Dermis blood vessel endothelial cell (primary cell): ENCODE measurements at places on chromosomes 5 and 9. TPM values are rescaled to one million over a fixed set of nuclear protein-coding genes. Genes with fewer than 3 reads are reported as not detected.

GRCh38 chr9:70466976-70467561 is 52.6 kb upstream of the KLF9 start:
- peak; percentile 61 for DNase-seq

- DNase-seq = peak; percentile 24
Measured at GRCh38 chr5:87899721-87900131, 368.9 kb downstream of the TMEM161B start.

- DNase-seq = no peak
Measured at GRCh38 chr5:143051244-143052058, 281.3 kb downstream of the ARHGAP26 start.

DNA sequence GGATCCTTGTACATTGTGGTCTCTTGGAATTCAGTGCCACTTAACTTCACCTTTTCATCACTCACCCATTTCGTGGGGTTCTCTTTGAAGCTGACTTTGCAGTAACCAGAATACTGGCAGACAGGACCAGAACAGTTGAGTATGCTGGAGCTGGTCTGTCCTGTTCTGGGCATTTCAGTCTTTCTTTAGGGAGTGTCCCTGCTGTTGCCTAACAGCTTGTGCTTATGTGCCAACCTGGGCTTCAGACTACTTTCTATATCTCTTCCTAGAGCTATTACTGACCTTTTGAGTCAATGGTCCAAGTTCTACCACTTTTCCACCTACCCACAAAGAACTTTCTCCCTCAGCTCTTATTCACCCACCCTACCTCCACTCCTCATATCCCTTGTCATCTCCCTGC is 10.0 kb upstream of the INSL6 start:
- no peak for DNase-seq

Gene SPINK4
- total RNA-seq = not detected in 2 replicates

Gene IFNA2
- total RNA-seq = not detected in 2 replicates

Gene TAF11L12
- not detected in 2 replicates for total RNA-seq

Gene GABRA1
- not detected in 2 replicates for total RNA-seq
